ENCODE measurements at places on chromosomes 7 and 10.

DNA sequence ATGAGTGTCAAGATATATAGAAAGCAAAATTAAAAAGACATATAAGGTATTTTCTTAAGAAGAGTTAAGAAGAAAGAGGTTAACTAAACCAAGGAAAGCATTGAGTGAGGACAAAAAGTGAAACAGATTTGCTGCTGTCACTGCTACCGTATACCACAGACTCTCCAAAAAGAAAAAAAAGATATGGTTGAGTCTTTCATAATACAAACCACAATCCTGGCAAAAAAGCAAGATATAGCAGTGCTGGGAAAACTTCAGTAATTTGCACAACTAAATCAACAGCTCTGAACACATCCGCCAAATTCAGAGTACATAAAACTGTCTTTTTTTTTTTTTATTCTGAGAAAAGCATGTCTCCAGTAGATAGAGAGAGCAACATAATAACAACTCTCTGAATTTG lies 114.7 kb downstream of the ETV1 start:
- no peak for DNase-seq

GRCh38 chr7:96075510-96076349 lies 246.2 kb downstream of the SLC25A13 start:
- DNase-seq, result peak; percentile 21

DNA sequence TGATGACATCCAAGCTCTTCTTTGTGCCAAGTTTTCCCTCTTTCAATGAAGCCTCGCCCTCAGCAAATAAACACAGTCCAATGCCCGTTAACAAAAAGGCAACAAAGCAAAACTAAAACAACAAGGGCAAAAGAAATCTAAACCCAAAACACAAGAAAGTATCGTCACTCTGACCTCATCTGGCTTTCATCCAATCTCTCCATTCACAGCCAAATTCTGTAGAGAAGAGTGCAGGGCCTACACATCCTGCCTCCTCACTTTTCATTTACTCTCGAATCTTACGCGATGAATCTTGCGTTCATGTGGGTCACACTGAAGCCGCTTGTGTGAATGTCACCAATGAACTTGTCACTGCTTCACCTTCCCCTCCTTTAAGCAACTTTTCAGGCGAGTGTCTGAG lies 15.9 kb upstream of the AKR1E2 start:
- DNase-seq, result no peak

- DNase-seq, result no peak
Observed at GRCh38 chr10:125096371-125096770, 64.0 kb downstream of the CTBP2 start.

DNA sequence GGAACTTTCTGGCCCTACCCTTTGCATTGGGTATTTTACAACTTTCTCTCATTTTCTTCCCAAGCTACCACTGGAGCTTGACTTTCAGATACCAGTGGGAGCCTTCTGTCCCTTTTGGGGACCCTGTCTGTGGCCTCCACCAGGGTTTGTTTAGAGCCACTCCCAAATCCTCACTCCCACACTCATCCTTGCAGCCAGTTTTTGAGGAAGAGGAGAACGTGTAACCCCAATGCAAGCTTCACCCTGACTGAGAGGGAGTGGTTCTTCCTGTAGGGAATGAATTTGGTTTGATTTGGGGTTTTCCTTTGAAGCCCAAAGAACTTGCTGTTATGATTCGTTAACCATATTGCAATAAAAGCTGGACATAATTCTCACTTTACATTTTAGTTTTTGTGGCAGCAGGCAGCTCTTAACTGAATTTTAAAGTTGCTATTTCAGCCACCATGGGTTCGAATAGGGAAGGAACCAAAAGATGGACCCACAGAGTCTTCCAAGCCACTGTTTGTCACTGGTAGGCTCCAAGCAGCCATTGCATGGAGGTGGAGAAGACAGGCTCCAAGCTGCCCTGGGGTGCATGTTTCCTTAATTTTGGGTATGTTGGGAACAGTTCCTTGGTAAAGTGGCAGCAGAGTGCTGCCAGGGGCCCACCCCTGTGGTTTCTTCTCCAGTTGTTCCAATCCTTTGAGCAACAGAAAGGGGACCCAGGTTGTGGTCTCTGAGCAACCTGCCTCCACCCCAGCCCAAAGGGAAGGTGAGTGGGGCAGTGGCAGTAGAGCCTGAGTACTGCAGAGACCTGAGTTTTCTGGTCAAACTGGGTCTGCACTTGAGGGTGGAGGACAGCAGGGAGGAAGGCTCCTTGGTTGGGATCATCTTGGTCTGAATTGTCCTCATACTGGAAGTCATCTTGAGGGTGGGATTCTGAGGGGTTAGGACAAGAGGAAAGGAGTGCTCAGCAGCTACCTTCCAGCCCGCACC lies 5.1 kb downstream of the EVX1 start:
- DNase-seq, result no peak

- no peak for DNase-seq
Observed at GRCh38 chr7:107173191-107173590, 4.4 kb downstream of the HBP1 start.

GRCh38 chr7:134916171-134916883 lies 70.0 kb upstream of the AGBL3 start:
- DNase-seq, result no peak

DNA sequence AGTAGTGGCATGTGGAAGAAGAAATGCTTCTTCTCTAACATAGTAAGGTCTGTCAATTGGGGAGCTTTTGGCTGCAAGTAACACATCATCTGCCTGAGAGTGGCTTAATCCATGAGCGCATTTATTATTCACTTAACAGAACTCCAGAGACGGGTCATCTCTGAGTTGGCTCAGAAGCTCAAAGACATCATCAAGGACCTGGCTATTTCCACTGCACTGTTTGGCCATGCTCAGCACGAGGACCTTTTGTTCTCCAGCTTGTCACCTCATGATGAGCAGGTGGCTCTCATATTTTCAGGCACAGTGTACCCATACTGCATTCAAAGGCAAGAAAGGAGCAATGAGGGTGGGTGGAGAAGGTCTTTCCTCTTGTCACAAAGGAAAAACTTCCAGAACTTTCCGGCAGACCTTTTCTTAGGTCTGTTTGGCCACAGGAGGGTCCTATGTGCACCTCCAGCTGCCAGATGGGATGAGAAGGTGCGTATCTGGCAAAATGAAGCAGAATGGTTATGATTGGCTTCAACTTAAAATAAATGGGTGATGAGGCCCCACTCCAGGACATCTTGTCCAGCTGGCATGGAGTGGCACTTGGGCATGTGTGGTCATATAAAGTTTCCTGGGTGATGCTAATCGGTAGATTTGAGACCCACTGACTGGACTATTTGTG lies 55.6 kb upstream of the SHH start:
- no peak for DNase-seq

GRCh38 chr7:129801882-129802281 lies 150.9 kb downstream of the UBE2H start:
- no peak for DNase-seq

DNA sequence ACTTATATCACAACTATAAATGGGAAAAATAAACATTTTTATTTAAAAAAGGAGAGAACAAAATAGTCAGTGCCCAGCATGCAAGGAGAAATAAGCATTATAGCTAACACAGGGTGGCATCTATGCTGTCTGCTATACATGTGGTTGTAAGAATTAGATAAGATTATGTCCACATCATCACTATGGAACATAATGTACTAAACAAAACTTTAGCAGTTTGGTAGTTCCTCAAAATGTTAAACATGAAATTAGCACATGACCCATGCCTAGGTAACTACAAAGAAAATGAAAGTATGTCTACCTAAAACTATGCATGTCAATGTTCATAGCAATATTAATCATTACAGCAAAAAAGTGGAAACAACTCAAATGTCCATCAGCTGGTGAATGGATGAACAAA lies 28.7 kb upstream of the RUFY2 start:
- no peak for DNase-seq

GRCh38 chr7:157017603-157018327 lies 7.3 kb upstream of the MNX1 start:
- no peak for DNase-seq

GRCh38 chr7:136956671-136957070 lies 88.2 kb downstream of the CHRM2 start:
- DNase-seq, result no peak

GRCh38 chr10:130500261-130501000 lies 364.2 kb downstream of the GLRX3 start:
- DNase-seq, result no peak

DNA sequence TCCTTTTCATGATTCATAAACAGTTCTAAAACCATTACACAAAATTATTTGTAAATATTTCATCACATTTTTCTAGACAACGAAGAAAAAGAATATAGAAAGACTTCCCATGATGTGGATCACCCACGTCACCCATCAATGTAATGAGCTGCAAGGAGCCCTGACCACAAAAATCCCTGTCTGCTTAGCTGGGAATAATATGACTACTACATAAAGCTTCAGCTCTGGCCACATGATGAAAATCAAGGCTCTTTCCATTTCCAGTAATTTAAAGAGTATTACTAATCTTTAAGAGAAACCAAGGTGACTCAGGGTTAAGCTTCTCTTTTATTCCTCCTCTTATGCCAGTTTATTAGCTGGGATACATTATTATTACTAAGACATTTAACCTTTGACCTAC lies 180.8 kb upstream of the CACNA2D1 start:
- DNase-seq, result peak; percentile 87

GRCh38 chr10:7411671-7412128 lies 866 bp upstream of the SFMBT2 start:
- no peak for DNase-seq

GRCh38 chr7:24026351-24026750 lies 257.6 kb upstream of the NPY start:
- DNase-seq, result no peak

- no peak for DNase-seq
Observed at GRCh38 chr7:66837007-66837406, 84.0 kb upstream of the TMEM248 start.

- no peak for DNase-seq
Observed at GRCh38 chr10:49366460-49366859, 29.4 kb downstream of the DRGX start.

DNA sequence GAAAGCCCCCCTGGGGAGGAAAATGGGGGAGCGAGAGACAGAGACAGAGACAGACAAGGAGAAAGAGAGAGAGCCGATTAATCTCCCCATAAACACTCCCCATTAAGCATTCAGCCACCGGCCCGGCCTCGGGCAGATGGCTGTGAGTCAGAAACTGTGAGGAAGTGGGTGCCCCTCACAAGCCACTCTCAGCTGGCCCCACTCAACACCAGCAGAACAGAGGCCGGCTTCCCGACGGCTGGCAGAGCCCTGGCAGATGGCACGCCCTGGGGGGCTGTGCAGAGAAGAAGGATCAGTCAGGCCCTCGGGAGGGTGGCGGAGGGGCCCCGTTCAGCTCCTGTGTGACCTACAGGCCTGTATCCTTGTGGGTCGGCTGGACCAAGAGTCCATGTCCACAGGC lies 41.2 kb downstream of the CAMK2B start:
- no peak for DNase-seq

DNA sequence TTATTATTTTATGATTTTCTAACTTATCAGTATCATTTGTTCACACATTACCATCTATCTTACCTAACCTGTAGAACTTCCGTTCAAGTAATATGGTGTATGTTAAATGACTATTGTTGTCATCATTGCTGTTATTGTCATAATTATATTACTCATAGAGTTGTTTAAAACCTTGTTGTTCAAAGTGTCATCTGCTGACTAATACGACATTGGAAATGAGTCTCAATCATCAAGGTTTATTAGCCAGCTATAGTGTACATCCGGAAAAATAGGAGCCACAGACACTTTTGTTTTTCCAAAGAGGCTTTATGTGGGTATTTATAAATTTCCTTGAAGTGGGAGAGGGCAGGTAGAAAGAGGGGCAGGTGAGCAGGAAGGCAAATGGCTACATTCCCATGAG lies 386.9 kb upstream of the LRRTM3 start:
- no peak for DNase-seq

DNA sequence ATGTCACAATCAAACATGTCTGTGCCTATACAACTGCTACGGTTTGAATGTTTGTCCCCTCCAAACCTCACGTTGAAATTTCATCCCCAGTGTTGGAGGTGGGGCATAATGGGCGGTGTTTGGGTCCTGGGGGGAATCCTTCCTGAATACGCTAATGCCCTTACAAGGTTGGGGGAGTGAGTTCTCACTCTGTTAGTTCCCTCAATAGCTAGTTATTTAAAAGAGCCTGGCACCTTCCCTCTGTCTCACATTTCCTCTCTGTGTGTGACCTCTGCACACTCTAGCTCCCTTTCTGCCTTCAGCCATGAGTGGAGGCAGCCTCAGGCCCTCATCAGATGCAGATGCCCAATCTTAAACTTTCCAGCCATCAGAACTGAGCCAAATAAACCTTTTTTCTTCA lies 129.5 kb downstream of the GRM8 start:
- DNase-seq, result no peak

DNA sequence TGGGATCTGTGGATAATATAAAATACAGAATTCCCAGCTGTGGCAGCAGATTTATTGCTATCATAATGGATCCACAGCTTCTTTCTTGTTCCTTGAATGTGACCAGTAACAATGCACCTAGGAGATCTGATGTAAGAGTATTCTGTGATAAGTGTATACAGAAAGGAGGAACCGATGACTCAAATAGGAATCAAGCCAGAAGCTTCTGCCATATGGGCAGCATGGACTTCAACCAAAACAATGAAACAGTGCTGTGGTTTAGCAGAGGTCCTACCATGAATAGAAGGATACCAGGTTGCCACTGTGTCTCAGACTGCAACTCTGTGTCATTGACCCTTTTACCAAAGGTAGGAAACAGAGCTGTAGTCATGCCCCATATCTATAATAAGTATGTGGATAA lies 81.8 kb downstream of the PTPRZ1 start:
- peak; percentile 49 for DNase-seq

GRCh38 chr7:106848851-106849442 lies 16.1 kb upstream of the PIK3CG start:
- DNase-seq, result peak; percentile 94

GRCh38 chr7:117395743-117396142 lies 31.6 kb downstream of the ASZ1 start:
- no peak for DNase-seq

- DNase-seq, result no peak
Observed at GRCh38 chr7:17370901-17371585, 72.6 kb downstream of the AHR start.

- DNase-seq, result peak; percentile 52
Observed at GRCh38 chr10:116287906-116288501, 15.0 kb upstream of the GFRA1 start.

DNA sequence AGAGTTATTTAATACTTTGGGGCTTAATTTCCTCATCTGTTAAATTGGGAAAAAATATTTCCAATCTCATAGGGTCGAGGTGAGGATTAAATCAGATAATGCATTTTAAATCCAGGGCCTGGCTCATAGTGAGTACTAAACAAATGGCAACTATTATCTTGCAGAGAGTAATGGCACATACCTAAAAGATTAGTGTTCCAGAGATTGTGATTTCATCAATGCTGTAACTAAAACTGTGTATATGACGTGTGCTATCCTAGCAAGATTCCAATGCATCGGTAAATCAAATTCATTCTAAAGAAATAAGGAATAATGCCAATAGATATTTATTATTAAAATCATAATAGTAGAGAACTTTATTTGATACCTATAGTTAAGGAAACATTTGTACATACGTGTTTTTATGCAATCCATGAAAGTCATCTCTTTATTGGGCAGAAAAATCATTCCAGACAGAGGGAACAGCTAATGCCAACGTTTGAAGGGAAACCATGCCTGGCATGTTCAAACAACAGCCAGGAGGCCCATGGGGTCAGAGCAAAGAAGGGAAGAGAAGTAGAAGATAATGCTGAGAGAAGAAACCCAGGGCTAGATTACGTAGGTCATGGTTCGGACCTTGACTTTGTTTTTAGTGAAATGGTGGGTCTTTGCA lies 174.8 kb upstream of the AGR3 start:
- peak; percentile 63 for DNase-seq

GRCh38 chr10:126126866-126127265 lies 230.5 kb downstream of the FANK1 start:
- DNase-seq, result no peak

Measured in HFFc6 (cell line).